GM13977 (cell line): ENCODE measurements at places on chromosomes 13 and 19.

GRCh38 chr19:931860-932647, 6.2 kb downstream of the ARID3A start:
- no peak for DNase-seq

GRCh38 chr13:20953245-20953931, 50.8 kb upstream of the XPO4 start:
- DNase-seq = no peak

GRCh38 chr19:7471696-7472615, 16.9 kb downstream of the PEX11G start:
- peak; percentile 49 for DNase-seq

DNA sequence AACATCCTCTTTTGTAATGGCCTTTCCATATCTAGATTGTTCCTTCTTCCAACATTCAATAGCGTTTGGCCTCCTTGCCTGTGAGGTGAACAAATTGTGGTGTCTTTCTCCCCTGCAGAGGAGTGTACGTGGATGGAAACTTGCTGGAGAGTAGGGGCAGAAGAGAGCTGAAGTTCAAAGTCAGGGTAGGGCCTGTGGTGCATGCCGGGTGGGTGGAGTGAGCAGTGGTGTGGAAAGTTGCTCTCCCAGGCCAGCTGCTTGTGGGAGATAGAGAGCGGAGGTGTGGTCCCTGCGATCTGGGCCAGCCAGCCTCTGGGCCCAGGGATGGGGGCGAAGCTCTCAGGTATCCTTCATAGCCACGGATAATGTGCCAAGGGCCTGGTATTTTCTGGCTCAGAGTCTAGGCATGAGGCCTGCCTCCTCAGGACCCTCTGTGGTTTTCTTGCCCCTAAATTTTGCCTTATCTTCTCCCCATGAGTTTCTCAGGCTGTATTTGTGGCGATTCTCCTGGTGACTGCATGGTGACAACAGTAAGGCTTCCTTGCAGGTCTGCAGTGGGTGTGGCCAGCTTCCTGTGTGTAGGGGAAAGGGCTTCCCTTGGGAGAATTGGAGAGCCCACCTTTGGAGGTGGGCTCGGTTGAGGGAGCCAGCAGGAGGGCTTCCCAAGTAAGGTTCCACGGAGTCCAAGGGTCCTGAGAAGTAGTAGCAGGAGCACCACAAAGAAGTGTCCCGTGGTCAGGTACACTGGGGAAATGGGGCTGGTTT, 6.7 kb downstream of the RGCC start:
- peak; percentile 63 for DNase-seq

- DNase-seq = peak; percentile 62
These were observed 342 bp upstream of the SIGLEC10 start for GRCh38 chr19:51417810-51418157.

- peak; percentile 45 for DNase-seq
These were observed 25.2 kb upstream of the KATNAL1 start for GRCh38 chr13:30332456-30333143.

- DNase-seq = no peak
These were observed 133.9 kb upstream of the ARGLU1 start for GRCh38 chr13:106701771-106702341.
